ENCODE measurements at places on chromosomes 16 and 17. TPM values are rescaled to one million over a fixed set of nuclear protein-coding genes. Genes with fewer than 3 reads are reported as not detected.

The ADAMTS18 gene
- total RNA-seq = 47.5 TPM

GRCh38 chr17:38702916-38703741, 1.9 kb upstream of the MLLT6 start:
- no peak for DNase-seq

The DDX52 gene
- 42.6 TPM for total RNA-seq

- no peak for DNase-seq
These were observed 110.2 kb downstream of the C16orf78 start for GRCh38 chr16:49483651-49484450.
